ENCODE measurements at places on chromosomes 13 and 19.

DNA sequence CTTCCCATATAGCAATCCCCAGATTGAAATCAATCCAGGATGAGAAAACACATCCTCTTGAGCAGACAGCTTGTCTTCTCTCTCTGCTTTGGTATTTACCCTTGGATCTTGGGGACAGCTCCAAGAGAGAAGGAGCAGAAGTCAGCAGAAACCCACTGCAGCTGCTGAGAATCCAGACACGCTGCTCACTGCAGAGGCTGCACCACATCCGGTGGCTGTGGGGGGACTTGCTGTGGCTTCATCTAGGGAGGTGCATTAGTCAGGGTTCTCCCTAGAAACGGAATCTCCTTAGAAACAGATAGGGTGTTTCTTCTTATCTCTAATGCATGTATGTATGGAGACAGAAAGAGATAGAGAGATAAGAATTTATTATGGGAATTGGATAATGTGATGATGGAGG, 2.7 kb downstream of the CYP4F12 start:
- DNase-seq, result no peak

DNA sequence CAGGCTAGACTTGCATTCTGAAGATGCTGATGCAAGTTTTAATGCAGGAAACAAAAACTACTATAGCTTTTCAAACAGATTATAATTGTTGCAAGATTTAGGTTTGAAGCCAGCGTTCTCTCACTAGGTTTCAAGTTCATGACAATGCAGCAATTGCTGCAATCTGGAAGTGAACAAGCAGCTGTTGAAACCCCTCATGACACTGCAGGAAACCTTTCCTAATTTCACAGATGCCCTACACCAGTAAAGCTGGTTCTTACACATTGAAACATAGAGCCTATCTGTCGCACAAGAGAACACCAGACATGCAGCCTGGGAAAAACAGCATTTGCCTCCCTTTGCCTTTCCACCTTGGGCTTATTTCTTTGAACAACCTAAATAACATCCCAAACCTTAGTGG, 1737.2 kb upstream of the MIR17HG start:
- DNase-seq, result no peak

DNA sequence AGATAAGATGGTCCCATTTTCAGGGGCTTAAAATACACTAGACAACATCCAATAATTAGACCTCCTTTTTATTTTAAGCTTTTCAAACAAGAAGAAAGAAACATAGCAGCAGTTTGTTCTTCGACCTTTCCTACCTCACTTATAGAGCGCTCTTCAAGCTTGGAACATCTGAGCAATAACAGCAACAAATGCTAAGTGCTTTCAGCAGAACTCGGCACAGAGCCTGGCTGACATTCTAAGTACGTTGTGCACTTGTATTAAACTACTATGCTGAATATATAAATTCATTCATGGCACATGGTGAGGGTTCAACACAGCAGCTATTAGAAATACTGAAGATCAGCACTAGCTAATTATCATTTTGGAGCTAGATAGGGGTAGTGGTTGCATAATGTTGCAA, 256.1 kb upstream of the MAB21L1 start:
- no peak for DNase-seq

DNA sequence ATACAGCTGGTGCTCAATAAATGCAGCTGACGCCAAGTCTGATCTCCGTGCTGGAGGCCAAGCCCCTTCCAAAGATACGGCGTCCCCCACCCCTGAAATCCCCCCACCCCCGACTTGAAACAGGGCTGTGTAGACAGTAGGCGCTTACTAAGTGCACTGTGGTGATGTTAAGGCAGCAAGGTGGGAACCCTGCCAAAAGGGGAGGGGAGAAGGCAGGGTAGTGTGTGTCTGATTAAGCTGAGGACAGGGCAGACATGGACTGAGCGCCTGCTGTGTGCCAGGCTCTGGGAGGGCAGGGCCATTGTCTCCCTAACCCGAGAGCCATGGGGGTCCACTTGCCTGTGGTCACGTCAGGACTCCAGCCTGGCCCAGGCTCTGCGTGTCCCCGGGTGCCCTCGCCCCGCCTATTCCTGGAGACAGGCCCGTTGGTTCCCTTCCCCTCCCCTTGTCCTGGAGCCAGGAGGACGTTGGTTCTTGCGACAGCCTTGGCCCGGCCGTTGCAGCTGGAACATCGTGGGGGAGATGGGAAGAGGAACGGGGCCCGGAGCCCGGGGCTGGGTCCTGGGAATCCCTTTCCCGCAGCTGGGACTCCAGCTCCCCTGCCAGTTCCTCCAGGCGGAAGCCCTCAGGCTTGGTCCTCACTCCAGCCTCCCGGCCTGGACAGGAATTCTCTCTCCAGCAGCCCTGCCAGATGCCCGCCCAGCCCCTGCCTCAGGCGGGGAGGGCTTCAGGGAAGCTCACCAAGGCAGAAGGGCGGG, 1.7 kb upstream of the ELANE start:
- DNase-seq, result peak; percentile 74

DNA sequence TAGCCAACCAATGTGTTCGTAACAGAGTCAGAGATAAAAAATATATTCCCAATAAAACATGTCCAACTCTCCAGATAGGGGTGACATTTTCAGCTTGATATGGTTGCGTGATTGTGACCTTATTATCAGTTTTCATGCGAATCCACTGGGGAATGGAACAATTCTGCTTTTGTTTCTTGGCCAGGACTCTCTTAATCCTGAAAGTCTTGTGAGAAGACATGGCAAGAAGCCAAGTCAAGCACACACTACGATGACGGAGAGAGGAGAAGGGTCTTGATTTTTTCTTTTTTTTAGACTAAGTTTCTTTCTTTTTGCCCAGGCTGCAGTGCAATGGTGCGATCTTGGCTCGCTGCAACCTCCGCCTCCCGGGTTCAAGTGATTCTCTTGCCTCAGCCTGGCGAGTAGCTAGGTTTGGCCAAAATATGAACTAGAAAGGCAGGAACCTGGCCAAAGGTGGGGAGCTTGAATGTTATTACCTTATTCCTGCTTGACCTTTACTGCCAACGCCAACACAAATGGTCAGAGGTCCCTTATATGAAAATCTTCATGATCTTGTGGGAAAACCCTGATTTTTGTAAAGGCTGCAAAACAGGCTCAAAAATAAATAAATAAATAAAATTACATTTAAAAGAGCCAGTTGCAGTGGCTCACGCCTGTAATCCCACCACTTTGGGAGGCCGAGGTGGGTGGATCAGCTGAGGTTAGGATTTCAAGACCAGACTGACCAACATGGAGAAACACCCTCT, 14.5 kb downstream of the ZNF816 start:
- DNase-seq, result no peak

GRCh38 chr13:81109026-81109425, 768.1 kb upstream of the SPRY2 start:
- DNase-seq, result no peak
